ENCODE measurements at places on chromosomes 4 and X. TPM values are rescaled to one million over a fixed set of nuclear protein-coding genes. Genes with fewer than 3 reads are reported as not detected.

DNA sequence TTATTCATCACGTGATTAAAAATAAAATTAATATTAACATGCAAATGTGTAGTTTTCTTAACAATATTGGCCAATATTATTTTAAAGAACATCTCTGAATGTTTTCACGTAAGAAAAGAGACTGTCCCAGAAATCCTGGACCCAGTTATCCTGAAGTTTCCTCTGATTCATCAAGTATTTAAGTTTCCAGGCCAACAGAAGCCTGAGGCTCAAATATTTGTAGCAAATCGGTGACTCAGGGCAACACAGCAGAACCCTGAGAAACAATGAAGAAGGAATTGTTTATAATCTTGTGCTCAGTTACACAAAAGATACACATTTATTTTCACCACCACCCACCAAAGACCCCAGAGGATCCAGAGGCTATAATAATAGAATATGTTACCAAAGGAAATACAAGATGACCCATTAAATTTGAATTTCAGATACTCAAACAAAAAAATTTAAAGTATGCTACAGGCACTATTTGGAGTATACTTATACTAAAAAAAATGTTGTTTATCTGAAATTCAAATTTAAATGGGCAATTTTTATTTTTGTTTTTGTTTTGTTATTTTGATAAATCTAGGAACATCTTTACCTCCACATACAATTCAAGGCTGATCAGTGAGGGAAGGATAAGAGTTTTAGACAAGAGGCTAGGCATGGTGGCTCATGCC, 33.9 kb upstream of the SLC7A11 start:
- no peaks in the 10 kb centered on the region for H3K36me3 ChIP-seq
- DNase-seq, result no peak
- no peaks in the 10 kb centered on the region for H3K4me1 ChIP-seq
- H3K27me3 ChIP-seq, result no peaks in the 10 kb centered on the region
- no peak overlapping the region for H3K4me3 ChIP-seq
- H3K27ac ChIP-seq, result no peak overlapping the region

GRCh38 chrX:53000447-53001135, 42.3 kb upstream of the FAM156A start:
- no peaks in the 10 kb centered on the region for H3K27me3 ChIP-seq
- H3K4me1 ChIP-seq, result no peaks in the 10 kb centered on the region
- no peak overlapping the region for H3K4me3 ChIP-seq
- H3K36me3 ChIP-seq, result no peaks in the 10 kb centered on the region
- DNase-seq, result no peak
- H3K27ac ChIP-seq, result no peak overlapping the region

GRCh38 chrX:21996872-21997455, 35.2 kb upstream of the PHEX start:
- H3K36me3 ChIP-seq, result no peaks in the 10 kb centered on the region
- DNase-seq, result no peak
- no peak overlapping the region for H3K27ac ChIP-seq
- peaks cover 5% of the 10 kb centered on the region for H3K27me3 ChIP-seq
- no peak overlapping the region for H3K4me3 ChIP-seq

GRCh38 chrX:115689931-115690330, 129.0 kb downstream of the PLS3 start:
- DNase-seq, result no peak
- no peak overlapping the region for H3K27ac ChIP-seq
- no peaks in the 10 kb centered on the region for H3K27me3 ChIP-seq
- no peaks in the 10 kb centered on the region for H3K36me3 ChIP-seq
- H3K4me3 ChIP-seq, result no peak overlapping the region

- H3K4me1 ChIP-seq, result no peaks in the 10 kb centered on the region
- DNase-seq, result no peak
- H3K27me3 ChIP-seq, result no peaks in the 10 kb centered on the region
- no peaks in the 10 kb centered on the region for H3K36me3 ChIP-seq
- H3K4me3 ChIP-seq, result no peak overlapping the region
Measured at GRCh38 chr4:63799166-63799565, 610.1 kb downstream of the TECRL start.

DNA sequence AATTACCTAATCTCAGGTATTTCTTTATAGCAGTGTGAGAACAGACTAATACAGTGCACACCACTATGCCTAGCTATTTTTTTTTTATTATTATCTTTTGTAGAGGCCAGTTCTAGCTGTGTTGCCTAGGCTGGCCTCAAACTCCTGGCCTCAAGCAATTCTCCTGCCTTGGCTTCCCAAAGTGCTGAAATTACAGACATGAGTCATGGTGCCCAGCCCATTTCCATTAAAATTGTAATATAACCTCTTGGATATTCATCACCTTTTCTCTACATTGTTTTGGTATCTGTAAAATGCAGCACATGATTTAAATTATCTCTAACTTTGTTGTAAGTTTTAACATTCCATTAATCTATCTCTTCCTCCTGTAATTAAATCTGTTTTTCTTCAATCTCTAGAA, 2052.9 kb downstream of the ARAP2 start:
- H3K27me3 ChIP-seq, result peaks cover 4% of the 10 kb centered on the region
- H3K4me3 ChIP-seq, result no peak overlapping the region
- no peaks in the 10 kb centered on the region for H3K4me1 ChIP-seq
- H3K27ac ChIP-seq, result no peak overlapping the region

Gene ERVMER34-1
- 0.14 TPM for polyA plus RNA-seq

Gene CLCN5
- 1.6 TPM for polyA plus RNA-seq

Data from pancreas (tissue), 10 donors.